Breast epithelium (tissue), 4 donors: ENCODE measurements at places on chromosomes 7 and 10.

DNA sequence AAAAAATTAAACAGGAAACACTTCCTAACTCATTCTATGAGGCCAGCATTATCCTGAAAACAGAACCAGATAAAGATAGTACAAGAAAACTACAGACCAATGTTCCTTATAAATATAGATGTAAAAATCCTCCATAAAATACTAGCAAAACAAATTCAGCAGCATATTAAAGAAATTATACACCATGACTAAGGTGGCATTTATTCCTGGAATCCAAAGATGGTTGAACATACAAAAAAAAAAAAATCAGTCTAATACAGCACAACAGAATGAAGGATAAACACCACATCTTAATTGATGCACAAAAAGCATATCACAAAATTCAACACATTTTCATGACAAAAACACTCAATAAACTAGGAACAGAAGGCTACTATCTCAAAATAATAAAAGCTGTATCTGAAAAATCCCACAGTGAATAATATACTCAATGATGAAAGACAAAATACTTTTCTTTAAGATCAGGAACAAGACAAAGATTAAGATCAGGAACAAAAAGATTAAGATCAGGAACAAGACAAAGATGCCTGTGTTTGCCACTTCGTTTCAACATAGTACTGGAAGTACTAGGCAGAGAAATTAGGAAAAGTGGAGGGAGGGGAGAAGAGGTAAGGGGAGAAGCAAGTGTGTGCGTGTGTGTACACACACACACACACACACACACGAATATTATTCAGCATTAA is 95.6 kb downstream of the SNX13 start:
- no peak for DNase-seq

- DNase-seq, result no peak
Observed at GRCh38 chr10:53713431-53713830, 940.8 kb upstream of the MBL2 start.

DNA sequence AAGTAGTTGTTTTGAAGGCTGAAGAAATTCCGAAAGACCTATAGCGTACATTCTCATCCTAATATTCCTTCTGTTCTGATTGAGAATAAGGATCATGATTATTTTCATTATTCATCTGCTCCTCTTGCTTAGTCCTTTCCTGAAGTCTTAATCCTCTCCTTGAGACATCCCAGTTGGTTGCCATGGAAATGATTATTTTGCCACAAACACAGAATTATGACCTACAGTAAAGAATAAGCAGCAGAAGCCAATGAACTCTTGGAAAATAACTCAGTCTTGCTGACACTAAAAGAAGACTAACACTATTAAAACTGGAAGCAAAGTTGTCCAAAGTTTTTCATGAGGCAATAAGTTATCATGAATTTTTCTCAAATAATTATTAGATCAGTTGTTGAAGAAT is 47.8 kb upstream of the JAZF1 start:
- DNase-seq, result no peak

DNA sequence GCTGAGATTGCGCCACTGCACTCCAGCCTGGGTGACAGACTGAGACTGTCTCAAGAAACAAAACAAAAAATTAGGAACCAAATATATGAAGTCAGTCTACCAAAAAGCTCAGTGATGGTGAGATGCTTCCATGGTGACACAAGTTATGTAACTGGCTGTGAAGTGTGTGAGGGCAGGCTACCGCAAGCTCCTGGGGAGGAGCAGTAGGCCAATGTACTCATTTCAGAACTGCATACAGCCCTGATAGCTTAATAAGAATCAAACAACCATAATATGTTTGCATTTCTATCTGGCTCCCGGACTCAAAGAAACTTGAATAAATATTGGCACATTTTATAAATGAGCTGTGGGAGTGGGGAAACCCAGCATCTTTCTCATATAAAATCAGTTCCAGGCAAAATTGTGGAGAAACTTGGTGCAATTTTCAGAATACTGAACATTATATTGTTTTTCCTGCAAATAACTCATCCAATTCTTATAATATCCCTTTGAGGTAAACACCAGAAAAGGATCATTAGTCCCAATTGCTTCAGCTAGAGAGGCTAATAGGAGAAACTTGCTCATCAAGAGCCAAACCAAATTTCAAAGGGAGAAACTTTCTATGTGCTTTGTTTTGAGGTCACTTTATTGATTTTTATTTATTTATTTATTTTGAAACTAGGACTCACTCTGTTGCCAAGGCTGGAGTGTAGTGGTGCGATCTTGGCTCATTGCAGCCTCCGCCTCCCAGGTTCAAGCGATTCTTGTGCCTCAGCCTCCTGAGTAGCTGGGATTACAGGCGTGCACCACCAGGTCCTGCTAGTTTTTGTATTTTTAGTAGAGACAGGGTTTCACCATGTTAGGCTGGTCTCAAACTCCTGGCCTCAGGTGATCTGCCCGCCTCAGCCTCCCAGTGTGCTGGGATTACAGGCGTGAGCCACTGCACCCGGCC is 127.0 kb downstream of the SORCS1 start:
- DNase-seq, result no peak

DNA sequence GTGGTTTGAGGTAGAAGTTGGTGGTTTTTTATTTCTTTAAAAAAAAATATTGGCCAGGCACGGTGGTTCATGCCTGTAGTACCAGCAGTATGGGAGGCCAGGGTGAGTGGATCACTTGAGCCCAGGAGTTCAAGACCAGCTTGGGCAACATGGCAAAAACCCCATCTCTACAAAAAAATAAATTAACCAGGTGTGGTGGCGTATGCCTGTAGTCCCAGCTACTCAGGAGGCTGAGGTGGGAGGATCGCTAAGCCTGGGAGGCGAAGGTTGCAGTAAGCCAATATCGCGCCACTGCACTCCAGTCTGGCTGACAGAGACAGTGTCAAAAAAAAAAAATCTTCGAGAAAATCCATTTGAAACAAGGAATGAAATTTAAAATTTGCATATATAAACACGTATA is 1.1 kb downstream of the IL2RA start:
- no peak for DNase-seq

DNA sequence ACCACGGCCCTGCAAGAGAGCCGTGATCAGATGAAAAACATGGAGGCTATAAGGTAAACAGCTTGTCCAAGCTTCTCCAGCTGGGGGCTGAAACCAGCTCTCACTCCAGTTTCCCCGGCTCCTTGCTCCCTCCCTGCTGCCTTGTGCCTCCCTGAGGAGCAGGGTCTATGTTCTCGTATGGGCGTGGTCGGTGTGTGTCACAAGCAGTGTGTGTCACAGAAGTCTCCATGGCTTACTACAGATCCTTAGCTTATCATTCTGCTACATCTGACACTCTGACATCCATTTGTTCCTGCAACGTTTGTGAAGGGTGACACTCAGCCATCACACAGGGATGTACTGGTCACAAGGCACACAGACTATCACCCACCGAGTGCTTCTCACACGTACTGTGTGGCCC is 54.6 kb downstream of the CSGALNACT2 start:
- DNase-seq, result no peak

GRCh38 chr7:4745971-4746919 is 29.2 kb upstream of the AP5Z1 start:
- DNase-seq, result no peak

DNA sequence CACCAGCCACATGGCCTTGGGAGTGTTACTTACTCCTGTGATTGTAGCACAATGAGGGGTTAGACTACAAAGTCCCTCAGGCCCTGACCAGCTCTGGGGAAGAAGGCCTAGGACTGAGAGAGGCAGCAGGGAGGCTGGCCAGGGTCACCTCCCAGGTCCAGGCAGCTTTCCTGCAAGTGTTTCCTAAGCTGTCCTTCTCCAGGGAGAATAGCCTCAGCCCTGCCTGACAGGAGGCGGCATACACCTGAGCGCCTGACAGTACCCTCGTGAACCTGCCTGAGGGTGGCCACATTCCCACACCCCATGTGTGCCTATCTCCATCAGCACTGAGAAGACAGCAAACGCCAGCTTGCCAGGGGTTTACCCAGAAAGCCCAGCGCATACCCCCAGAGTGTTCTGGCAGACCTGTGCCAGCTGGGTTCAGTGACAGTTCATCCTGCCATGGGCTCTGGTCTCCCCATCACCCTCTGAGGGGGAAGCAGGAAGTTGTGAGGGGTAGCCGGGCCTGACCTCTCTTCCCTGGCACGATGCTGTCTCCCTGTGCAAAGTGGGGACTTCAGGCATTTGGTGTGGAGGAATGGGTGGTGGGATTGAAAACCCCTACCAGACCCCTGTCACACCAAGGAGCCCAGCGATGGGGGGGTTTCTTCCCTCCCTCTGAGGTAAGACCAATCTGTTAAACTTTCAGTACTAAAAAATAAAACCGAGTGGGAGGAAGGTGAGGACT is 56.3 kb upstream of the CAMK2B start:
- DNase-seq, result no peak

DNA sequence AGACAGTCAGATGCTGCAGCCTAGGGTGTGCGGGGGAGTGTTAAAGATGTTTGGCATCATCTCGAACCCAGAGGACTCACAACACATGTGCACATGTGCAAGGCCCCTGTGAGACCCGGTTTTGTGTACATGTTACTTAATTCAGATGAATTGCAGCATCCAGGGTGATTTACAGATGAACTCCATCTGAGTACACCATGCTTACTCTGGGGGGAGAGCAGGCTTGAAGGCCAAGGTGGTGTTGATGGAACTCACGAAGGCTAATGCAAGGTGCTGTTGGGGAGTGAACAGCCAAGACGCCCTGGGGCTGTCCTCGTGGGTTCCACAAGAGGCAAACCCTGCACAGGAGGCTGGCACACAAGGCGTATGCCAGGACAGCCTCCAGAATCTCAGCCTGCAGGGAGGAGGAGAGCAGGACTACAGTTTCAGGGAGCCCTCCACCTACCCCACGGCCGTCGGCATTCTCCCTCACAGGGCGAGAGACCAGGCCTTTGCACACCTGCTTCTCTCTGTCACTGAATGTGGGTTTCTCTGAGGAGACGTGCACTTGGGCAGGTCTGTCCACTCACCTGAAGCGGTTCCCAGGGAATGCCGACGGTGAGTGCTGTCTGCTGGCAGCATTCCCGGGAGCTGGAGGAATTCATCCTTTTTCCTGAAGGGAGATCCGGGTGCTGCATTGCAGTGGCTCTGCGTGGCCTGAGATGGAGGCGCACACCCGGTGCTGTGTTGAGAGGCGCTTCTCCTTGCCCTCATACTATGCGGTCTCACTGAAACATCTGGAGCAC is 178.5 kb upstream of the RNF32 start:
- DNase-seq, result no peak

DNA sequence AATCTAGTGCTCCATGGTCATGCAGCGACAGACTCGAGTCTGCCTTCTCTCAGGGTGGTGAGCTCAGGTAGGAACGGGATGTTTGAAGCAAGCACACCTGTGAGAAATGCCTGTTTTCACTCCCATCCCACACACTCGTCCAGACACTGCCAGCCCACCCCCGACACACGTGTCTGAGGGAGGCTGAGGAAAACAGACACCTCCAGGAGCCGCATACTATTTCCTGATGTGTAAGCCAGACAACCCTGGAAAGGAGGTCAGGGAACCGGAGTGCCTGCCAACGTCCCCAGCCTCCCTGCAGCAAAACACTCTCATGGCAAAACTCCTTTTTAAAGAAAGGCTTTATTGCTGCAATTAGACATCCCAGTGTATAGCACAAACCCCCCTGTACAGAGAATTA is 80.2 kb downstream of the ALOX5 start:
- DNase-seq, result no peak

DNA sequence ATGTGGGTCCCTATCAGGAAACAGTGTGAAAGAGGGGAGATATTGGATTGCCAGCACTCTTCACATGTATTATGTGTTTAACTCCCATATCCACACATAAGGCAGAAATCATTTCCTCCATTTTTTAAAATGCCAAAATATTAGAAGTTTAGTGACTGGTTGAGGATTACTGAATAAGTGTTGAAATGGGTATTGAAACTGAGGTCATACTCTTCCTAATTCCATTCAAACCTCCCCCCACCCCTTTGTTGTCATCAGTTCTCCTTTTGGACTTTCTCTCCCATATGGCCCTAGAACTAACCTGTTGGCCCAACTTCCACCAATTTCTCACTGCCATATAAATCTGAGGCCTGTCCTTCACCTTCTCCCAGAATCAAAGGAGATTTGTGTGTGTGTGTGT is 81.6 kb downstream of the EVX1 start:
- no peak for DNase-seq

DNA sequence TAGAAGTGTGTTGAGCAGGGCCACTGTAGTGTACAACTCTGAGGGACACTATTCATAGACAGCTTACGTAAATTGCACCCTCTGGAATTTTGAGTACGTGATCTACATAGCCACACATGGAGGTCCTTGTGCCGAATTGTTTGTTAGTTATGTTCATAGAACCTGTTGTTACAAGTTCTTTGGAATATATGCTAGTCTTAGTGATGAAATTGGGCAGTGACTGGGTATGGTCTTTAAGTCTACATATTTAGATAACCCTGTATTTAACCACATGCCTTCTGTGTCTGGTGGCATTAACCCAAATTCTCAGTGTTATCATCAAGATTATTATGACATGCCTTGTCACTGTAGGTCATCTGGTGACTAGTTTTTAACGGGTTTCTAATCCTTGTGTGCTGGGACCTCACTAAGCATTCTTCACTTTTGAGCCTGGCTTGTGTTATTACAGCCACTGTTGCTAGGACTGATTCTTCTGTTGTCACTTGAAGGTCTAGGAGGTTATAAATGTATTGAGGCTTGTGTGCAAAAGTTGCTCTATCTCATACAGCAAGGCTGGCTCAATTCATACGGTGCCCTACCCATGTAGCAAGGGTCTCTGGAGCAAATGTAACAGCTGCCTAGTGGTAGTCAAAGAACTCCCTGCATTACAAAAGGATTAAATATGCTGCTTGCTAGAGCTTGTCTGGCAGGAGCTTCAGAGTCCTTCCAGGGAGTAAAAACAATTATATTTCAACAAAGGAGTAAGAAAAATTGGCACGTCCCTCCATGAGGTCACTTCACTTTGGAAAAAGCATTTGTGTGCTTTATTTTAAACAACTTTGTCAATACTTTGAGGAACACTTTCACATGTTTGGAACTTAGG is 65.4 kb downstream of the CDK14 start:
- no peak for DNase-seq

DNA sequence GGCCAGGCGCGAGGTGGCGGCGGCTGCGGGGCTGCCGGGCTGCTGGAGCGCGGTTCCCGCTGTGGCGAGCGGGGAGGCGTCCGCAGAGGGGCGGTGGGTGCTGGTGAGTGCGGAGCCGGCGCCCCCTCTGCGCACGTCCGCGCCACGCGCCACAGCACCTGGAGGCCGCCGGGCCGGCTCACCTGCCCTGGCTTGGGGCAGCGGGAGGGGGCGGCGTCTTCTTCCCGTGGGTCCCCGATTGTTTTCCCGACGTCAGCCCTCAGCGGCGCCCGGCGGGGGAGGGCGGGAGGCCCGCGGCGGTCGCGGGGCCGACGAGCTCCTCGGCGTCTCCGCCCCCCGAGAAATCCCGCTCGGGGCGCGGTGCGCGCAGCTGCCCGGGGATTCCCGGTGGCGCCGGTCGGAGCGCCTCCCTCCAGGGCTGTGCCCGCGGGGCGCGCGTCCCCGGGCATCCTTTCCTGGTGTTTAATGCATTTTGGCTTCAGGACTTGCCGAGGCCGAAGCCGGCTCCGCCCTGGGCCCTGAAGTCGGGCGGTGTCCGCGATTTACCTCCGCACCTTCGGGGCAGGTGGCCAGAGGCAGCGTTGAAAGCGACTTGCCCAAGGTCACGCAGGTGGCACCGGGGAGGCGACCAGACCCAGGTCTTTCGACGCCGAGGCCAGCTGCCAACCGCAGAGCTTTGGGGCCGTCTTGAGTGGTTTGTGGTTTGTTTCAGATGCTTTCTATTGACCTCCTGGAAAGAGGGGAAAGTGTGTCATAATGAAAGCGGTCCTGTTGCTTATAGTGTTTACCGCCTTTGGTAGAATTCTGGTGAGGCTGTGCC is 561 bp downstream of the PLEKHA1 start:
- DNase-seq, result peak; percentile 56

GRCh38 chr7:87875151-87876039 is 765 bp downstream of the SLC25A40 start:
- DNase-seq, result no peak

- no peak for DNase-seq
Observed at GRCh38 chr7:102417105-102417504, 16.3 kb upstream of the ORAI2 start.
